ENCODE measurements at places on chromosomes 5 and 9.

- DNase-seq, result no peak
These were observed 224.8 kb downstream of the CETN3 start for GRCh38 chr5:90184764-90185163.

GRCh38 chr5:15692706-15693381 lies 192.9 kb downstream of the FBXL7 start:
- no peak for DNase-seq

DNA sequence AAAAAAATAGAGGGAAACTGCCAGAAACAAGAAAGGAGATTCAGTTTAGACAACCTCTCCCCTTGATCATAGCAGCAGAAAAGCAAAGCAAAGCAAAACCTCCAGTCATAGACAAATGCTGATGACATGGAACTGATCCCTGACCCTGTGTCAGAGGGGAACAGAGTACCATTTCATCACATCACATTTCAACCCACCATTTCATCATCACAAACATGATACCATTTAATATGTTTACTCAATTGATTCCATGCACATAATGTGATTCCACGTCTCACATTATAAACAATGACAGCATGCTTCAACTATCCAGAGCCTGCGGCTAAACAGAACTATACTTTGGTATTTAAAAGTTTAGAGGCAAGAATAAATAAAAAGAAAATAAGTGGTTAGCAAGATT lies 28.7 kb upstream of the ACOT12 start:
- DNase-seq, result no peak

- DNase-seq, result no peak
These were observed 9.6 kb downstream of the C9orf152 start for GRCh38 chr9:110198357-110198756.

- DNase-seq, result no peak
These were observed 104.9 kb downstream of the KLHL3 start for GRCh38 chr5:137630972-137631370.

GRCh38 chr5:73447530-73448462 lies 781 bp downstream of the FOXD1 start:
- peak; percentile 48 for DNase-seq

DNA sequence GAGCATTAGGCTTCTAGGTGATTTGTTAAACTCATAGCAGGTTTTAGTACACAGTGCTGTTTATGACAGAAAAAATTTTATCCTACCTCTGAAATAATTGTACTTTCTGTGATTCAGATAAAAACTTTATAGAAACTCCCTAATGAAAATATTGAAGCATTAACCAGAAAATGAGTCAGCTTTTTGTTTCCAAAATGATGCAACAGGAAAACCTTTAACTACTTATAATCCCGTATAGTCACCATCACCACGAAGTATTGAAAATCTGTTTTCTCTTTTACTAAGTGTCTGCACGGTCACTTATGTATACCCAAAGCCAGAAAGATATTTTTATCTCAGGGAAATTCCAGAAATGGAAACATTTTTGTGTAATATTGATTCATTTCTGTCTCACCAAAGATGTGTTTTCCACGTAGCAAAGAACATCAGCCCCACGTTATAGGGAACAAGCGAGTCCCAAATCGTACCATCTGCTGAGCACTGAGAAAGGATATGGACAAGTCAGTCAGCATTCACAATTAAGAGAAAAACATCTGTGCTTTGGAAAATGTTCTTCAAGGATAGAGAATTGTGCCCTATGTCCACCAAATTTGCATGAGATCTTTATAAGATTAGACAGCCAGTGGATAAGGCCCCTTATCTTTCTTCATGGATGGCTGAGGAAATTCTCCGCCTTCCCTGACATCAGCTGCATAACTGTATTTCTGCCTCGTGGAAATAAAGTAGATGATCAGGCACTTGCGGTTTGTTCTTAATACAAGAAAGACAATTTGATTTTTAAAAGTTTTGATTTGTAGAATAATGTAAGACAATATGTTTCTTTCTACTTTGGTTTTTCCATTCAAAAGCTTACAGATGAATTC lies 41.9 kb downstream of the TNFAIP8 start:
- DNase-seq, result no peak

DNA sequence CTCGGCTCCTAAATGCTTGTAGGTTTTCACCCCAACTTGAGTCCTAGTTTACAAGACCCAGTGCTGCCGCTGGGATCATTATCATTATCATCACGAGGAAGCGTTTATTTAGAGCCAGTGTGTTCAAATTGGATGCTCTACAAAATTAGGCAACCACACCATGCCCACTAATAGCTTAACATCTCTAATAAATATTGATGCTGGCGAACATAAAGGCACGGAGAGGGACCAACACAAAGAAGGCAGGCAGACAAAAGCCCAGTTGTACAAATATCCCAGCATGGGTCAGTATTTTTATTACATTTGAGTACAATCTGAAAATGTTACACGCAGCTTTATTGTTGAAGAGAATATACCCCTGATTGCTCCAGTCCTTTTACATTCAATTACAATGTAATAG lies 4.7 kb downstream of the CFAP77 start:
- no peak for DNase-seq

GRCh38 chr5:91595424-91595823 lies 212.3 kb upstream of the ARRDC3 start:
- DNase-seq, result no peak

- no peak for DNase-seq
These were observed 348.5 kb downstream of the DMAC1 start for GRCh38 chr9:7451062-7451461.

- peak; percentile 40 for DNase-seq
These were observed 21.3 kb downstream of the TRMO start for GRCh38 chr9:97900738-97901565.

DNA sequence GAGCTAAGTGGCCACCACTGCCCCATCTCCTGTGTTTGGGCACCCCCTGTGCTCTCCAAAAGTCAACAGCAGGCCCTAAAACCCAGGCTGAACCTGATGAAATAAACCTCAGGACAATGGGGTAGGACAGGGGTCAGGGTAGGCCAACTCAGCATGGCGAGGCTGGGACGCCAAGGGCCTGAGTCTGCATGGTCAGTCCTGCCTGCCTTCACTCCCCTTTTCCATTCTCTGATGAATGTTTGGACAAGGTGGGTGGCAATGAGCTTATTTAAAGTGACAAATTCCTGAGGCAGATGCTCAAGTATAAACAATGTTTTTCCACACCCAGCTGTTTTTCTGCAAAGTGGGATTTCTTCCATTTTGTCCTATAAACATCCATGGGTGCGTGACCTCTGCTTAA lies 47.2 kb upstream of the CXCL14 start:
- no peak for DNase-seq

GRCh38 chr5:119171686-119172085 lies 100.8 kb downstream of the DMXL1 start:
- DNase-seq, result no peak

- DNase-seq, result no peak
These were observed 92.4 kb upstream of the SLC1A1 start for GRCh38 chr9:4397917-4398316.

DNA sequence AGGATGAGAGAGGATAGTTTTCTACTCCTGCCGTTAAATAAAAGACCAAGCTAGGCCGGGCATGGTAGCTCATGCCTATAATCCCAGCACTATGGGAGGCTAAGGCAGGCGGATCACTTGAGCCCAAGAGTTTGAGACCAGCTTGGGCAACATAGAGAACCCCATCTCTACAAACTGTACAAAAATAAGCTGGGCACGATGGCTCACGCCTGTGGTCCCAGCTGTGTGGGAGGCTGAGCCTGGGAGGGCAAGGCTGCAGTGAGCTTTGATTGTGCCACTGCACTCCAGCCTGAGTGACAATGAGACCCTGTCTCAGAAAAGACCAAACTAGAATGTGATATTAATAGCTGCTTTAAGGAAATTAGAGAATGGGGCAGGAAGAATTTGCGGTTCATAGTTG lies 158.4 kb downstream of the NIPBL start:
- DNase-seq, result no peak

All from naive B cell (primary cell).